Endothelial cell of umbilical vein (primary cell): ENCODE measurements at places on chromosomes 6 and 20. TPM values are rescaled to one million over a fixed set of nuclear protein-coding genes. Genes with fewer than 3 reads are reported as not detected.

The MCCD1 gene
- polyA plus RNA-seq, result not detected in 2 replicates

The GNRH2 gene
- polyA plus RNA-seq, result 0.13 TPM in 1 of 2 replicates, not detected in the other

The APOM gene
- 2.5 and 2.6 TPM in 2 replicates for polyA plus RNA-seq

DNA sequence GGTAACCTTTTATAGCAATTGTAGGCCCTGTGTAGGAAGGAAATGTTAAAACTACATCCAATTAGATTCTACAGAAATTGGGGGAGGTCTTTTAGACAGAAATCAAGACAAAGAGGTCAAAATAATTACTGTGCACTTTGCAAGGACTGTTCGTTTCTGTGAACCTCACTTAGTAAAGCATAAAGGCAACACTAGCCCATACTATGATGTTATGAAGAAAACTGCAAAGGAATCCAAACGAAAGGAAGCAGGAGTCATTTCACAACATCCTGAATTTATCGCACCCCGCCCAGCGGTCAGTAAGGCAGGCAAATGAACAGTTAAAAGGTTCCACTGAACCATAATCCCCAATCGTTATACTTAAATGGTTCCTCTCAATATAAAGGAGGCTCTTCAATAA lies 429.5 kb upstream of the ARID1B start:
- no peaks in the 10 kb centered on the region for H3K36me3 ChIP-seq
- no peaks in the 10 kb centered on the region for H3K27me3 ChIP-seq
- peaks cover 23% of the 10 kb centered on the region for H3K4me1 ChIP-seq
- DNase-seq, result peak; percentile 87
- H3K4me3 ChIP-seq, result peak overlapping the region; percentile 20
- peak overlapping the region; percentile 46 for H3K27ac ChIP-seq

DNA sequence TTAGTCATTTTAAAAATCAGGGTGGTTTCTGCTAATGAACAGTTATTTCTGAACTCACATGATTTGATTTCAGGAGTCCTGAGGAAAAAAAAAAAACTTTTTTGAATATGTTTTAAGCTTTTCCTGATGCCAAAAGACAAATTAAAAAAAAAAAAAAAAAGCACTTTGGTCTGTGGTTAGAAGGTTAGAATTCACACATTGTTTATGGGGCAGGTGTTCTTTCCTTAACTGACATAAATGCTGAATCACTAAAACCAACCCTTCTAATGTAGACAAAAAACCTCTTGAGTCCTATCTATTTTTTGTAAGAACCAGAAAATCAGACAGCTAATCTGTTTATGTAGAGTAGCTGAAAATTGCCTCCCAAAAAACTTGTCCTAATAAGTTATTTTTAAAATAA lies 20.4 kb downstream of the THEMIS start:
- DNase-seq, result no peak
- H3K4me3 ChIP-seq, result no peak overlapping the region
- H3K27me3 ChIP-seq, result peaks cover 2% of the 10 kb centered on the region
- no peak overlapping the region for H3K27ac ChIP-seq
- H3K4me1 ChIP-seq, result no peaks in the 10 kb centered on the region

- H3K27ac ChIP-seq, result no peak overlapping the region
- H3K4me1 ChIP-seq, result no peaks in the 10 kb centered on the region
- H3K4me3 ChIP-seq, result no peak overlapping the region
- H3K27me3 ChIP-seq, result no peaks in the 10 kb centered on the region
- H3K36me3 ChIP-seq, result no peaks in the 10 kb centered on the region
Observed at GRCh38 chr20:51712501-51713212, 55.5 kb downstream of the ATP9A start.

DNA sequence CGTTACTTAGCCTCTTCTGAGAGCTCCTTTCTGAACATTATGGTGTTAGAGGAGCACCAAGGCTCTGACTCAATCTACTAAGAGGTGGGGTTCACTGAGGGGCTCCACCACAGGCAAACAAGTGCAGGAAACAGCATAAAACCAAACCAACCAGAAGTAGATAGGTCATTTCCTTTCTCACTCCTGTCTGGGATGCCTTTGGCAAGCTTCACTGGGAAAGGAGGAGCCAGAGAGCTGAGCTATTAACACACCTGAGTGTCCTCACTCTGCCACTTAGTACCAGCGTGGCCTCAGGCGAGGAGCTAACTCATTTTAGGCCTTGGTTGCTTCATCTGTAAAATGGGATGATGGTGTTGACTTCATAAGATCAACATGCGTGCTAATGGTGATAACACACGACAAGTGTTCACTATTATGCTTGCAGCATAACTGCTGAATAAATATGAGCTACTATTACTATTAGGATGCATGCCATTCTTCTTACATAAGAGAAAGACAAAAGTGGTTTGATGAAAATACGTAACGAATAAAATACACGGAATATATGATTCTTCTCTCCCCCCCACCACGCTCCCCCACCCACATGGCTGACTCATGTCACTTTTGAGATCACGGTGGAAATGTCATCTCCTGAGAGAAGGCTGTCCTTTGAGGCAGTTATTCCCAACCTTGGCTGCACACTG lies 185.4 kb downstream of the BCAS1 start:
- H3K27me3 ChIP-seq, result no peaks in the 10 kb centered on the region
- no peak for DNase-seq
- peaks cover 8% of the 10 kb centered on the region for H3K4me1 ChIP-seq
- no peak overlapping the region for H3K4me3 ChIP-seq
